ELR (cell line): ENCODE measurements at places on chromosomes 2 and 18.

DNA sequence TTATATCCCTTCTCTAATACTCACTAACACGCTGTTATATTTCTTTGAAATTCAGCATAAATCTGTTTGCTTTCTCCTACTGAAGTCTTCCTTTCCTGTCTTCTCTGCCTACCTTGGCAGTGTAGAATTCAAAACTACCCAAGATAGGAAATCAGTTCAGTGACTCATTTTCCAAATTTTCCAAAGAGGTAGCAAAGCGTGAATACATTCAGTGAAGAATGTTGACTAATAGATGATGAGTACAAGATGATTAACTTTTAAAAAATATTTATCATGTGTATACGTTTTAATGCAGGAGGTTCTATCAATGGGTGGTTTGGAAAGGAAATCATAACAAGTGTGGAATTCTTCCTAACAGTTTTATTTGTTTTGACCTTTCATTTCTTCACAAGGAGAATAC is 201.9 kb upstream of the SLC8A1 start:
- peak; percentile 88 for DNase-seq

DNA sequence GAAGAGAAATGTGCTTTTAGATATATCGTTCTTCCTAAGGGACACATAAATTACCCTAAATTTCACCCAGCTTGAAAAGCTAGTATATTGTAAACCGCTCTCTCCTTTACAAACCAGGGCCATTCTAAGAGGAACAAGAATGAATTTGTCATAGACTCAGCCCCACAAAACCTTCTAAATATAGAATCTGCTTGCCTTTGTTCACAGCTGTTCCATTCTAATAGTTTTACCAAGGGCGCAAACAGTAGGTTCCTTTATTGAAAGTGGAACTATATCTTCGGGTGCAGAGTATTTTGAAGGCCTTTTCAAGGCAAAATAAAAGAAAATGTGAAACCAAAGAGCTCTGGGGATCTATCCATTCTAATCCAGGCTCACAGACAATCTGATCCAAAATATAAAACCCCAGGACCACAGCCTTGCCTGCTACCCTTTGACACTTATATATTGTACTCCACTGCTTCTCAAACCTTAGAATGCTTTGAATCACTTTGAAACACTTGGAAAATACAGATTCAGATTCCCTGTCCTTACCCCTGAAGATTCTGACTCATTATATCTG is 316.8 kb downstream of the PAX3 start:
- no peak for DNase-seq

GRCh38 chr18:60024345-60024744 is 124.5 kb downstream of the PMAIP1 start:
- no peak for DNase-seq

DNA sequence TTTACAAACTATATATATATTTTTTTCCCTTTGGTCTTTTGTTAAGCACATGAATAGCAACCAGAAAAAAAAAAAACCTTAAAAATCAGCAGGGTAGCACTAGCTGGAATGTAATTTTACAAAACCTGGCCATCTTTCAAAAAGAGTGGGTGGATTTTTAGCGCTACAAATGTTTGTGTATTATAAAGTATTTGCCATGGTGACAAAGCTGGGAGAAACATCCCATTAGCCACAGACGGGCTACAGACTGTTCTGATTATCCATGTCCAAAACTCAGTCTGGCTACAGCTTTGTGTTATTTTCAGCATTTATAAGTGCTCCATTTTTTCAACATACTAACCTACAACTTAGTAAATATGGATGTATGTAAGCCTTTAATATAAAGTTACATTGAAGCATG is 249.5 kb upstream of the TANK start:
- DNase-seq, result peak; percentile 13

- DNase-seq, result peak; percentile 83
Measured at GRCh38 chr2:83221258-83221657, 1237.8 kb downstream of the SUCLG1 start.

- no peak for DNase-seq
Measured at GRCh38 chr18:21369146-21369545, 127.1 kb downstream of the GREB1L start.

DNA sequence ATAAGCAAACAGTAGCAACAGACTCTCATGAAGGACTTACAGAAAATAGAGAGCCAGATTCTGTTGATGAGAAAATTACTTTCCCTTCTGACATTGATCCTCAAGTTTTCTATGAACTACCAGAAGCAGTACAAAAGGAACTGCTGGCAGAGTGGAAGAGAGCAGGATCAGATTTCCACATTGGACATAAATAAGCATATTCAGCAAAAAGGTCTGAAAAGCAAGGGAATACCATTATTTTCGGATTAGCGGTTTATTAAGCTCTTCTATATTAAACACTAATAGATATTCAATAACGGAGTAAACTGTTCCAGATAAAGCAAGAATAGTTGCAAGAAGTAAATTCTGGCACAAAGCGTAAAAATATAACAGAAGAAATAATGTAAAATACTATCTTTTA is 25.0 kb downstream of the POLI start:
- no peak for DNase-seq

GRCh38 chr2:195407783-195408182 is 249.2 kb upstream of the SLC39A10 start:
- DNase-seq, result peak; percentile 60

- no peak for DNase-seq
Measured at GRCh38 chr2:217797661-217798069, 205.1 kb downstream of the TNS1 start.

DNA sequence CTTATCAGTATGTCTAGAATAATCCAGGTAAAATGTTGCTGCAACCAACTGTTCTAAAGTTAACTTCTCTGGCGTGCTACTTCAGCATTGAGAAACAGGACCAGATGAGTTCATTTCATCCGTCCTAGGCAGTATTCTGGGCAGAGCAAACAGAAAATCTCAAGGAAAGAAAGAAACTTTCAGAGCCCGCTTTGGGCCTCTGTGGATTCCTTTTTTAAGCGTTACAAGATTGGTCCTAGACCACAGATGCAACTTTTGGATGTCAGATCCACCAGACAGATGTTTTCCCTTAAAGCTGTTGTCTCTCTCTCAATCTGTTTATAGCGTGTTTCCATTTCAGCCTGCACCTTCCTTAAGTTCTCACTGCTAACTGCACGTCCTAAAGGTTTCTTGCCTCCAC is 75.0 kb downstream of the BCL2 start:
- no peak for DNase-seq

DNA sequence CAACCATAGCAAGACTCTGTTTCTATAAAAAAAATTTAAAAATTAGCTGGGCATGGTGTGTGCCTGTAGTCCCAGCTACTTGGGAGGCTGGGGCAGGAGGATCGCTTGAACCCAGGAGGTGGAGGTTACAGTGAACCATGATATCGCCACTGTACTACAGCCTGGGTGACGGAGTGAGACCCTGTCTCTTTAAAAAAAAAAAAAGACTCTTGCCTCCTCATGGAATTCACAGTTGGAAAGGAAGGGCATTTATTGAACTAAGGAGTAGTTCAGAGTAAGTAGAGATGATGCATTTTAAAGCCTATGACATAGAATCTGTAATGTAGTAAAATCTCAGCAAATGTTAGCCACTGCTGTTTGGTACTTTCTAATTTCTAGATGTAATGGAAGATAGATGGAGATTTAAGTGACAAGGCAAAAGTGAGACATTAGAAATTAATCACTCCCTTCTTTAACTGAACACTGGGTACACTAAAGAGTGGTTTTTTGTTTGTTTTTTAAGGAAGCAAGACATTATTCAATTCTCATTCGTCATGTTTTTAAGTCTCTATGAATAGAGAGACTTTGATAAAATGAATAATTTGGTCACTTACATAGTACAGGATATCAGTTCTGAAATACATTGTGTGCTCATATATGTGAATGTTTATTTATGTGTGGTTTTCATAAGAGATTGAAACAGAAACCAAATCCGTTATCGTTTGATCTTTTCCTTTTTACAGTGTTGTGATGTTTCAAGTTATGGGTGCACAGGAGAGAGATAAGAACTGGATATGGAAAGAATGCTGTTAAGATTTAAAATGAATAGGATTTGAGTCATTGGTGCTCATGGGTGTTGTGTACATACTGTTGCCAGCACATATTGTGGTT is 186.1 kb upstream of the STON1 start:
- peak; percentile 94 for DNase-seq

GRCh38 chr18:416930-417329 is 83.6 kb downstream of the COLEC12 start:
- DNase-seq, result peak; percentile 44

GRCh38 chr2:1625281-1626001 is 118.9 kb downstream of the PXDN start:
- peak; percentile 69 for DNase-seq

GRCh38 chr18:7038330-7038851 is 79.2 kb downstream of the LAMA1 start:
- peak; percentile 94 for DNase-seq

GRCh38 chr2:108917526-108917925 is 71.5 kb downstream of the EDAR start:
- no peak for DNase-seq

- no peak for DNase-seq
Measured at GRCh38 chr2:80266231-80266630, 38.3 kb downstream of the LRRTM1 start.

DNA sequence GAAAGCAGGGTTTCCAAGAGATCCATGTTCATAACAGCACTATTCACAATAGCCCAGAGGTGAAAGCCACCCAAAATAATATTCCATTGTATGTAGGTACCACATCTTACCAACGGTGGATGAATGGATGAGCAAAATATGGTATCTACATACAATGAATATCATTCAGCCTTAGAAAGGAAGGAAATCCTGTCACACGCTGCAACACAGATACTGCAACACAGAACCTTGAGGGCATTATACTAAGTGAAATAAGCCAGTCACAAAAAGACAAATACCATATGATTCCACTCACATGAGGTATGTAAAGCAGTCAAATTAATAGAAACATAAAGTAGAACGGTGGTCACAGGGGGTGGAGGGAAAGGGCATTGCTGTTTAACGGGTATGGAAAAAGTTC is 155.7 kb downstream of the DTNB start:
- no peak for DNase-seq

GRCh38 chr2:239727182-239727775 is 297.9 kb downstream of the NDUFA10 start:
- DNase-seq, result no peak

DNA sequence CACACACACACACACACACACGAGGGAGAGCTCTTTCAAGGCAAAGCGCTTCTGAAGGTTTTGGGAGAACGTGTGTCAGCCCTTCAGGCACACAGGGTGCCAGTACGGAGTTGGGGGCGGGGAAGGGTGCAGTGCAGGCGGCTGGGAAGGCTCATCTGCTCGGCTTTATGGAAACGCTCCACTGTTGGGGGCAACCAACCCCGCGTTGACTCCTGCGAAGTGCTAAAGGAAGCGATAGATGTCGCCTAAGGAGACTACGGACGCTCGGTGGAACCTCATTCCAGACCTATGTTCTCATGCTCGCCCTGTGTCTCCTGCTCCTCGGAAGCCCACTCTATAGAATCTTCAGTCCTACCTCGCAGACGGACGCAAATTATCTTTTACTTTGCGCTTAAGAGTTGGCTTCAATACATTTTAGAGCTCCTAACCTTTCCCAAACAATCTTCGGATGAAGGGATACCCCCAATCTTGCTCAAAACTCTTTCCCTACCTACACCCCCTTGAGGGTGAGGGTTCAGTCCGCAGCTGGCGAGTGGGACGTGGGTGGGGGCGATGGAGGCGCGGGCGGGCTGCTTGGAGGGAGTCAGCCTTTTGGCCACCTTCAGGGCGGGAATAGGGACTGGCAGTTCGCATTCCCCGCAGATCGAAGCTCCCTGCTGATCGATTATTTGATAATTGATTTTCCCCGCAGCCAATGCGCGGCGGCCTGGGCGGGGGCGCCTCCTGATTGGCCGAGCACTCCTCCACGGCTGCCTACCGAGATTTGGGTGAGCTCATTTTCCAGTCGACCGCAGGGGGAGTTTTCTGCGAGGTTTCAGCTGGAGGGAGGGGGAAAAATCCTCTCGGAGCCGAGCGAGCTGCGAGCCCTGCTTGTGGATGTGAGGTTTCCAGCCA is 1.9 kb upstream of the MEIS1 start:
- DNase-seq, result peak; percentile 97

DNA sequence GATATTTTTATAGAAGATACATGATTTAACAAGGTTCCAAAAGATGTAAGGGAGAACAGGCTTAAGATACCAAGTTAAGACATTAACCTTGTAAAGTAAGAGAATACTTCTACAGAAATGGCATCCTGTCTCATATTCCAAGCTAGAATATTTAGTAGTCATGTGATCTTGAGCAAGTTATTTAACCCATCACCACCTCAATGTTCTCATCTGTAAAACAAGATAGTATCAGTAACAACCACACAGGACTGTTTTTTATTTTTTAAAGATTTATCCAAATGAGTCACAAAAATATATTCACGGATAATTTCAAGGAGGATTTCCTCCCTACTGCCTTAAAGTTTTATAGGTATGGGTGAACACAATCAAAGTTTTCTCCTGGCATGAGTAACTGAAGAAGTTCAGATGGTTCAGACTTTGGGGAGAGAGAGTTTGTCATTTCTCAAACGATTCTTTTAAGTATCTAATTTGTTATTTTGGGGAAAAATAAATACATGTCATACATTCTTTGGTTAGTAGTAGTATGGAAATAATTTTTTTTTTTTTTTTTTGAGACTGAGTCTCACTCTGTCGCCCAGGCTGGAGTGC is 25.9 kb downstream of the ROCK1 start:
- DNase-seq, result peak; percentile 22

GRCh38 chr2:191347881-191348280 is 102.7 kb downstream of the MYO1B start:
- DNase-seq, result peak; percentile 47

DNA sequence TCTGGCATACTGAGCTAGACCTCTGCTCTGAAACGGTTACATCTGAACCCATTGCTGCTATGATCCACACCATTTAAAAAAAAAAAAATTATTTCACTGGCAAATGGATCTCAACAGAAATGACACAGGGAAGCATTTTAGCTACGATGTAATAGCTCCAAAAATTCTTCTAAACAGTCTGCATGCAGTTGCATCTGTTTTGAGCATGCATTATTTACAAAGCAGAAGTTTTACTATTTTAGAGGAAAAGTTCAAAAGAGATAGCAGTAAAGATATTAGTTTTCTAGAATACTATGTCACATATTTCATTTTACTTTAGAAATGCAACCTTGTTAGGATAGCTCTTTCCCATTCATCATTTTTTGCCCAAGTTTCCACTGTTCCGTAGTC is 265.7 kb downstream of the MEIS1 start:
- DNase-seq, result no peak

- DNase-seq, result no peak
Measured at GRCh38 chr2:101306410-101306809, 2.1 kb downstream of the RNF149 start.

- DNase-seq, result peak; percentile 92
Measured at GRCh38 chr2:151374436-151374835, 17.0 kb downstream of the TNFAIP6 start.

DNA sequence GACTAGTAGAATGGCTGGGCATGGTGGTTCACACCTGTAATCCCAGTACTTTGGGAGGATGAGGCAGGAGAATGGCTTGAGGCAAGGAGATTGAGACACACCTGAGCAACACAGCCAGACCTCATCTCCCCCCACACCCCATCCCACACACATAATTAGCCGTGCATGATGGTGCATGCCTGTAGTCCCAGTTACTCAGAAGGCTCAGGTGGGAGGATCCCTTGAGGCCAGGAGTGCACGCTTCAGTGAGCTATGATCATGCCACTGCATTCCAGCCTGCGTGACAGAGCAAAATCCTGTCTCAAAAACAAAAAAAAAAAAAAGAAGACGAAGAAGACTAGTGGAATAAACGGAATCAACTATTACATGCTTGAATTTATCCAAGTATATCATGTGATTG is 150.0 kb downstream of the STK39 start:
- DNase-seq, result no peak

GRCh38 chr2:113067681-113068080 is at the start of gene IL1F10:
TSS of gene IL1F10 (plus strand) at chr2:113067970. CDS start at chr2:113072739, 4,769 bp downstream.
- no peak for DNase-seq
